Activated T-helper 1 cell treated with anti-CD3 and anti-CD28 coated beads, Interleukin-2, amount 50 U/mL, for 16 hours (primary cell): ENCODE measurements at places on chromosomes 4 and X.

DNA sequence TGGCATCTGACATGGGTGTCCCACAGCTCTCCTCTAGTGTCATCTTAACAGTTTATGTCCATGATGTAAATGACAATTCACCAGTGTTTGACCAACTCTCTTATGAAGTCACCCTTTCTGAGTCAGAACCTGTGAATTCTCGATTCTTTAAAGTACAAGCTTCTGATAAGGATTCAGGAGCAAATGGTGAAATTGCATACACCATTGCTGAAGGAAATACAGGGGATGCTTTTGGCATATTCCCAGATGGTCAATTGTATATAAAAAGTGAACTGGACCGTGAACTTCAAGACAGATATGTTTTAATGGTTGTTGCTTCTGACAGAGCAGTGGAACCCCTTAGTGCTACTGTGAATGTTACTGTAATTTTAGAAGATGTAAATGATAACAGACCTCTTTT is 4.6 kb downstream of the FAT4 start:
- no peak for DNase-seq

DNA sequence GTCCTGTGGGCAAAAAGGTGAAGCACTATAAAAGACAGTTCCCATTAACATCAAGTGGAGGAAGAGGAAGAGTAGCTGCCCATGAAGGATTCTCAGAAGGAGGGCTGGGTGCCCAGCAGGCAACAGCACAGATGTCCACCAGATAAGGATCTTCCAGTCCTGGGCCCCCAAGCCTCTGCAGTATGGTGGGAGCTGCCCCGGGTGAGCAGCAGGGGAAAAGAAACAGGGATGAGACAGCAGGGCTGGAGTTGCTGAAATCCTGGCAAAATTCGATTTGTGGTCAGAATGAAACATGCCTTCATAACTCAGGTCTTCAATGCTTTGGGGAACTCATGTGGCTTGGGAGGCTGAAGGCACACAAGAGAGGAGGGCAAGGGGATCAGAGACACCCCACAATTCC is 94.6 kb downstream of the RASL11B start:
- DNase-seq: no peak

- no peak for DNase-seq
Observed at GRCh38 chr4:19381068-19381467, 870.6 kb upstream of the SLIT2 start.

- no peak for DNase-seq
Observed at GRCh38 chr4:53813998-53814397, 222.7 kb upstream of the LNX1 start.

- DNase-seq: no peak
Observed at GRCh38 chr4:187090401-187090800, 366.7 kb upstream of the FAT1 start.

- DNase-seq: no peak
Observed at GRCh38 chr4:108884596-108884995, 121.7 kb upstream of the ETNPPL start.

DNA sequence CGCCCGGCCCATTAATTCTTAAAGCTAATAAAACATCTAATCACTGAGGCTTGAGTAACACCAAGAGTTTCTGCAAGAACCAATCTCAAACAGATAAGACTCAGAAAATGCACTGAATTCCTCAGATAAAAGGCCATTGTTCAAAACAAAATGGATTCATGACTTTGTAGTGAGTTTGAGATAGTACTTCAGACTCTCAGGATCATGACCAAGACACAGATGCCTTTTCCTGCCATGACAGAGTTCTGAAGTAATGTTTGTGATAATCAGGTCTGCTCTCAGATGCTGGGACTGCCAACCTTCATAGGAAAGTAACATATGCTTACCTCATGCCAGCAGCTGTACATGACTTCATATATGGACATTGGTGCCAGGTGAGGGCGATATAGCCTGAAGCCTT is 54.6 kb downstream of the NIPAL1 start:
- no peak for DNase-seq

DNA sequence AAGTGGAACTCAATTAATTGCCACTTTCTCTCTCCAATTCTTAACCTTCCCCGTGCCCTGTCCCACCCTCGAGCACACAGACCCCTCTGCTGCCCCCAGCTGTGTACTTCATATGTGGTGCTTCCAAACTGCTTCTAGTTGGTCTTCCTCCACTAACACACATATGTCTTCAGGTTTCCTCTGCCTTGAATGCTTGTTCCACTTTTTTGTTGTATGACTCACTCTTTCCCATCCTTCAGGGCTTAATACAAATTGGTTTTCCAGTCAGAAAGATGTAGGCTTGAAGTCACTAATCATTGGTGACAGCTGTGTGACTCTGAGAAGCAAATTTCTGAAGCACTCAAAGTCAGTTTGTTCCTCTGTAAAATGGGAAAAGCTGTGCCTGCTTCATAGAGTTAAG is 30.6 kb downstream of the TRIM2 start:
- no peak for DNase-seq

GRCh38 chrX:153546386-153546785 is 28.9 kb downstream of the ATP2B3 start:
- DNase-seq: no peak

DNA sequence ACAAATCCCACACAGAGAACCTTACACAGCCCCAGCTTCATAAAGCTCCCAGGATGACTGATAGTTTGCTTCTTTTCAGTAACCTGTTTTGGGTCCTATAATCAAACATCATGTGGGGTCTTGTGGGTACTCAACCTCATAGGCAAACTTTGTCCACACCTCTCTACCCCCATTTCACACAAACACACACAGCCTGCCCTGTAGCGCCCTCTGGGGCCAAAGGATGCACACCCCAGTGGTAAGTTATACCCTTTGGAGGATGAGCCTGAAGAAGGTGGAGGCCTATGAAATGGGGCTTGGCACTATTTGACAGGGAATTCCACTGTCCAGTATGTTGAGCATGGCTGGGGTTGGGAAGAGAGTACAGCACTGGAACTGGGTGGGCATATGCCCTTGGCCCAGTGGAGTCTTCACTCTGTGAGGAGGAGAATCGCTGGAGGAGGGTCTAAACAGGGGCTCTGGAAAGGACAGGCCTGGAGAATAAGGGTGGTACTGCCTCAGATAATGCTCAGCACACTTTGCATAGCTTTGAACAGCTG is 30.5 kb upstream of the COL25A1 start:
- no peak for DNase-seq

- DNase-seq: no peak
Observed at GRCh38 chrX:64570204-64570603, 175.0 kb upstream of the MTMR8 start.
